ENCODE measurements at places on chromosomes 12 and 14. TPM values are rescaled to one million over a fixed set of nuclear protein-coding genes. Genes with fewer than 3 reads are reported as not detected.

- DNase-seq, result peak; percentile 94
- no peak overlapping the region for H3K4me3 ChIP-seq
These were observed 19.1 kb upstream of the ARMH4 start for GRCh38 chr14:58171090-58171489.

DNA sequence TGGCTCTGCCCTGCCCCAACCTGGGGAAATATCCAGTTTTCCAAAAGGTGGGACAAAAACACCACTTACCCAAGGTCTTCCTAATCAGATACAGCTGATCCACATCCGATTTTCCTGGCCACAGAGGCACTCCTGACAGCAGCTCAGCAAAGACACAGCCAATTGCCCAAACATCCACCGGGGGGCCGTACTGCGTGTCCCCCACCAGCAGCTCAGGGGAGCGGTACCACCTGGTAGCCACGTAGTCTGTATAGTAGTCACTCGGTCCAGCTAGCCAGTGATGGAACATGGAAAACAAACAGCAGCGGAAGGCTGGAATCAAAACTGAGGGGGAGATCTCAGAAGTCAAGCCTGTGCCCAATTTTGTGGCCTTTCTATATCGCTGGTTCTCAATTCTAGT is 28.8 kb downstream of the DMAC2L start:
- H3K27ac ChIP-seq, result no peak overlapping the region
- no peaks in the 10 kb centered on the region for H3K27me3 ChIP-seq
- H3K4me1 ChIP-seq, result peaks cover 5% of the 10 kb centered on the region
- H3K4me3 ChIP-seq, result no peak overlapping the region

GRCh38 chr12:117818400-117818799 is 150.4 kb downstream of the KSR2 start:
- H3K27ac ChIP-seq, result no peak overlapping the region
- no peak for DNase-seq
- no peaks in the 10 kb centered on the region for H3K4me1 ChIP-seq
- no peak overlapping the region for H3K4me3 ChIP-seq
- H3K36me3 ChIP-seq, result no peaks in the 10 kb centered on the region

GRCh38 chr14:68604361-68604730 is 188.5 kb downstream of the ZFP36L1 start:
- H3K27ac ChIP-seq, result no peak overlapping the region
- H3K4me1 ChIP-seq, result peaks cover 10% of the 10 kb centered on the region
- no peaks in the 10 kb centered on the region for H3K27me3 ChIP-seq
- no peaks in the 10 kb centered on the region for H3K36me3 ChIP-seq
- no peak overlapping the region for H3K4me3 ChIP-seq
- no peak for DNase-seq

- H3K27ac ChIP-seq, result no peak overlapping the region
- DNase-seq, result no peak
- no peaks in the 10 kb centered on the region for H3K36me3 ChIP-seq
- H3K4me1 ChIP-seq, result 0 out of 2 replicates have a peak, but pooled peaks cover 3% of the 10 kb centered on the region
- H3K4me3 ChIP-seq, result no peak overlapping the region
- H3K27me3 ChIP-seq, result no peaks in the 10 kb centered on the region
These were observed 77.4 kb upstream of the GTF2A1 start for GRCh38 chr14:81298122-81298521.

GRCh38 chr14:102734436-102734835 is 42.8 kb upstream of the TRAF3 start:
- H3K36me3 ChIP-seq, result no peaks in the 10 kb centered on the region
- H3K27me3 ChIP-seq, result no peaks in the 10 kb centered on the region
- no peaks in the 10 kb centered on the region for H3K4me1 ChIP-seq
- DNase-seq, result no peak

DNA sequence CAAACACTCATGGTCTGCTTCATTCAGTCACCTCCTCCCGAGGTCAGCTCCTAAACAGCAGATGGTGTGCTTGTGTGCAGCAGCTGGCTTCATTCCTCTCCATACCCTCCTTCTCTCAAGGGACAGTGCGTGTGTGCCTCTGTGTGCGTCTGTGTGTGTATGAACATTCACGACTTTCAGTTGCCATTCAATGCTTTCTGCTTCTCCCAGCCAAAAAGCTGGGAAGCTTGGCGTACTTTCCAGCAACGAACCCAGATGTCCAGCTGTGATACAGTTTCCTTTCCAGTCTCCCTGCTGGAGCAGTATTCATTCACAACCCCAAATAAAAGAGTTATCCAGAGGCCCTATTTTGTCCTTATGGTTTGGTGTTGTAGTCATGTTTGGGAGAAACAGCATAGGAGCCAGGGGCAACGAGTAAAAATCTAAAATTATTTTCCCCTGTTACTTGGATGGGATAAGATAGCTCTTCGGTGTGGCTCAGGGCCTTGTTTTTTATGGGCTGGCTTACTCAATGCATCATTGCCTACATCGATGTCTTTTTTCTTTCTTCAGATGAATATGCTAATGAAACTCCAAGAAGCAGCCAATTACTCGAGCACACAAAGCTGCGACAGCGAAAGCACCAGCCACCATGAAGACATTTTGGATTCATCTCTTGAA is 379.3 kb downstream of the NAV3 start:
- H3K27ac ChIP-seq, result no peak overlapping the region
- no peak for DNase-seq
- H3K4me1 ChIP-seq, result peaks cover 12% of the 10 kb centered on the region
- no peak overlapping the region for H3K4me3 ChIP-seq
- H3K36me3 ChIP-seq, result no peaks in the 10 kb centered on the region

- H3K36me3 ChIP-seq, result no peaks in the 10 kb centered on the region
- H3K27ac ChIP-seq, result no peak overlapping the region
- H3K4me1 ChIP-seq, result no peaks in the 10 kb centered on the region
- H3K27me3 ChIP-seq, result no peaks in the 10 kb centered on the region
These were observed 106.7 kb downstream of the CRADD start for GRCh38 chr12:93783832-93784231.

DNA sequence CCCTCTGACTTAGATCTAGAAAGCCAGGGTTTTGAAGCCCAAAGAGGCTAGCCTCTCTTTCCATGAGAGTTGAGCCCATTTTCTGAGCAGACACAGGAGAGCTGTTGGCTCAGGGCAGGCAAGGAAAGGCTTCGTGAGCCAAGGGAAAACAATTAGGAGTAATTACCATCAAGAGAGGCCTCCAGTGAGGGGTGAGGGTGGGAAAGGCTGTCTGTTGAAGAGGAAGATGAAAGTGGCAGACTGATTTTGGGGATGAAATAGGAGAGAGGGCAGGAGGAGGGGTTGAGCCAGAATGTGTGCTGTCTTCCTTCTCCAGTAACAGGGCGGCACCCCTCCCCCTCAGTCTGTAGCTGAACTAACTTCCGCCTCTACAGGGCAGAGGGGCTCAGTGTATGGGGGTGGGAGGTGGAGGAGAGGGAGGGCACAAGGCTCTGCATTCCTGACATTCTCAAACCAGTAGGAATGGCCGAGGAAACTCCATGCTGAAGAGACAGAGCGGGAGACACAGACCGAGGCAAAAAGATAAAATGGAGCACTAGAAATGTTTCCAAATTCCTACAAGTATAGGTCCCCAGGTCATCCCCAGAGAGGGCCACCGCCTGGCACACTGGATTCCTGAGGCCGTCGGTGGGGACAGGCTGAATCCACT is 33.1 kb upstream of the COL2A1 start:
- peak; percentile 98 for DNase-seq
- H3K36me3 ChIP-seq, result no peaks in the 10 kb centered on the region
- H3K27me3 ChIP-seq, result peaks cover 60% of the 10 kb centered on the region
- H3K4me1 ChIP-seq, result peaks cover 19% of the 10 kb centered on the region

- H3K27me3 ChIP-seq, result no peaks in the 10 kb centered on the region
- no peak for DNase-seq
- H3K36me3 ChIP-seq, result no peaks in the 10 kb centered on the region
- no peak overlapping the region for H3K27ac ChIP-seq
- H3K4me3 ChIP-seq, result no peak overlapping the region
These were observed 15.8 kb upstream of the GCH1 start for GRCh38 chr14:54918427-54918826.

- H3K27me3 ChIP-seq, result no peaks in the 10 kb centered on the region
- no peak overlapping the region for H3K27ac ChIP-seq
- DNase-seq, result no peak
- peaks cover 27% of the 10 kb centered on the region for H3K4me1 ChIP-seq
- H3K4me3 ChIP-seq, result no peak overlapping the region
- no peaks in the 10 kb centered on the region for H3K36me3 ChIP-seq
These were observed 22.4 kb downstream of the ACTN1 start for GRCh38 chr14:68956724-68957123.

OR6C2 gene
- total RNA-seq, result not detected

SINHCAF gene
- total RNA-seq, result 581 TPM

MANSC4 gene
- total RNA-seq, result not detected

PLEK2 gene
- total RNA-seq, result not detected

KIF26A gene
- total RNA-seq, result 82.9 TPM

Data from GM23338 (cell line).